ENCODE measurements at places on chromosomes 7 and 10.

GRCh38 chr10:15739254-15739970 is 19.7 kb upstream of the ITGA8 start:
- no peak for DNase-seq

GRCh38 chr7:36368496-36368895 is 21.2 kb upstream of the ANLN start:
- no peak for DNase-seq

DNA sequence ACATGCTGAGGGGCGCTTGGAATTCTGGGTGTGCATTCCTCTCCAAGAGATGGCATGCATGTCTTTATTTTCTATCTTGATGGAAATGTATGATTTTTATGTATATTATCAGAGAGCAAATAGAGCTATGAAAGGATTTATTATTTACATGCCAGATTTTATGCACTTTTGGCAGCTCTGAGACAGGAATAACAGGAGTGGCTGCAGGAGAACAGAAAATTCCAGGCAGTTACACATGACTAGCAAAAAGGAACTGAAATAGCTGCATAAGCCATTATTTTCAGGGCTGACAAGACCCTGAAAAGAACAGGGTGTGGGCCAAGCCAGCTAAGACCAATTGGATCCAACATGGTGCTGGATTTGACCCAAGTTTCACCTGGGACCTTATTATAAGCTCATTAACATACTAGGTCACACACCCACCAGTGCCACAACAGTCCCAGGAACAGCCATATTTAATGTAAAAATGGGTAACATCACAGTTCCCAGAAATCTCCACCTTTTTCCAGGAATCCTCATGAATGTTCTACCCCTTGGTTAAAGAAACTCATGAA is 43.2 kb upstream of the ACSL5 start:
- no peak for DNase-seq

DNA sequence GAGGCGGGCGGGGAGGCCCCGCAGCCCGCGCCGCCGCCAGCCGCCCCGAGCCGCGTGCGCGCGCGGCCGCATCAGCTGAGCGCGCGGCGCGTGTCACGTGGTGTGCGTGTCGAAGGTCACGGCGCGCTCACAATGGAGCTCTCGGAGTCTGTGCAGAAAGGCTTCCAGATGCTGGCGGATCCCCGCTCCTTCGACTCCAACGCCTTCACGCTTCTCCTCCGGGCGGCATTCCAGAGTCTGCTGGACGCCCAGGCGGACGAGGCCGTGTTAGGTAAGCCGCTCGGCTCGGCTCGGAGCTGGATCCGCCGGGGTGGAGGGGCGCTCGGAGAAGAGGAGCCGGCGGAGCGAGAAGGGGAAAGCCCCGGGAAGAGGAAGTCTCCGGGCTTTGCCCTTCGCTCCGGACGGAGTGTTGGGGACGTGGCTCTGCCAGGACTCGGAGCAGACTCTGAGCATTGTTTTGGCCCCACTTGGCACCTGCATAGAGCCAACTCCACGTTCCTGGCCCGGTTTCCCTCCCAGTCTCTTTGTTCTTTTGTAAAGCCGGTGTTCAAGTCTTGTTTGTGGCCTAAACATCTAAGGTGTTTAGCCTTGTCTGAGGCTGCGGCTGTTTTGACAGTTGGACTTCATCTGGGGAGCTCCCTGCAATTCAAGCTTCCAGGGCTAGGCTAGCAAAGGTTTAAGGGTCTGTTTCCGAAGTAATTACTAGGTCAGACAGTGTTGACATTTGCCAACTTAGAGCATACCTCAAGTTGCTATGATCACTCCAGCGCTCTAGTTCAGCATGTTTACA is at the start of gene COMMD3:
Gene COMMD3 (plus strand): TSS at position 103 of the 790 bp plus-strand sequence. CDS start 30 bp downstream, at position 133.
- peak; percentile 85 for DNase-seq

- peak; percentile 59 for DNase-seq
Measured at GRCh38 chr7:143429770-143430698, 13.2 kb upstream of the TAS2R60 start.

Measured in fibroblast of mammary gland (primary cell).